ENCODE measurements at places on chromosomes 5 and 9. TPM values are rescaled to one million over a fixed set of nuclear protein-coding genes. Genes with fewer than 3 reads are reported as not detected.

DNA sequence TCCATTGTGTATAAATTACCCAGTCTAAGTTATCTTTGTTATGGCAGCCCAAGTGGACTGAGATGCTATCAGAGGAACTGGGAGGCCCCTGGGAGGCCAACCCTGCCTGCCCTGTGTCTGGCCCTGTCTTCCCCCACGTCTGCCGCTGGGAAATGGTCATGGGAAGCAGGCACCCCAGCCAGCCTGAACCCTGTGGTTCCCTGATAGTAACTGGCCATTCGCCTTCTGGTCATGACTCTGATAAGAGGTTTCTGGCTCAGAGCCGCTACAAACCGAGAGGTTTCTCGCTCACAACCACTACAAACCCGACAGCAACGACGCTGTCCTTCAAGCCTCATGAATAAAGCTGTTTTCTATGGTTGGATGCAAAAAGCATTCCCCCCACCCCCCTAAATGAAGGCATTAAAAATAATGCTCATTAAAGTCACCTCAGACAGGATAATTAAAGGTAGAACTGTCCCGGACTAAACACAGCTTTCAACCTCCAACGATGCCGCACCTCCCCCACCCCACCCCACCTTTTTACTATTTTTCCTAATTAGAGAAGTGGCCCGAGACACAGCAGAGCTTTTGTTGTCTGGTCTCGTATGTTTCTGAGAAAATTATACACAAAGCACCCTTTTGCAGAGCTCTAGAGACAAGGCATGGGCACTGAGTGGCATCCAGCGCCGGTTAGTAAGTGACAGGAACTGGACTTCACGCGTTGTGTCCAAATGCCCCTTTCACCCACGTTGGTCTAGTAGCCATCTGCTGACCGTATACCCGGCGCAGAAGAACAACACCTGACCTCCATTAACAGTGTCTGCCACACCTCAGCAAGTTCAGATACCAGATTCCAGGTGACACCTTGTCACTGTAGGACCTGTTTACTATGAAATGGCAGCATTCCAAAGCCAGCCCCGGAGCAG lies 140.8 kb downstream of the COL23A1 start:
- DNase-seq, result no peak

DNA sequence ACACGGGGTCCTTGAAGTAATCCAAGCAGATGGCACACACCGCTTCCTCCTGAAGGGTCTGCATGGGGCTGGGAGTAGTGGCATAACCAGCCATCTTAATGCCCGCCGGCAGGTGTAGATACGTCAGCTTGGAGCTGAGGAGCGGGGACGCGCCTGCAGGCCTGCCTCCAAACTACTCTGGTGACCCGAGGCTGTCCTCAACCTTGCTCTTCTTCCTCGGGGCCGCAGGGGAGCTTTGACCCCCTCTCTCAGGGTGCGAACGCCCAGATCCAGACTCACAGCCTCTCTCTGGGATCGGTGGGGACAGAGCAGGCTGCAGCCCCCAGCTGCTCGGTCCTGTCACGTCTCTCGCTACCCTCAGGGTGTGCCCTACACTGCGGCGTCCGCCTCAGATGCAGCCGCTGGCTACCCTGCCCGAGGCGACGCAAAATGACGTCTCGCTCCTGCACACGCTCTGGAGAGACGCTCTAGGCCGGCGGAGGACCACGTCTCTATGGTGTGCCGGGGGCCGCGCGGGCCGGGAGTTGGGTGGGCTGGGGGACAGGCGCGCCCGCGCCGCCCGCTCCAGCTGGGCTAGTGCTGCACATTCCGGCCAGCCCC lies at the start of gene TRIM52:
Gene TRIM52 (minus strand): TSS at position 424 of the 600 bp plus-strand sequence. CDS start 330 bp downstream, at position 94.
- DNase-seq, result peak; percentile 82

DNA sequence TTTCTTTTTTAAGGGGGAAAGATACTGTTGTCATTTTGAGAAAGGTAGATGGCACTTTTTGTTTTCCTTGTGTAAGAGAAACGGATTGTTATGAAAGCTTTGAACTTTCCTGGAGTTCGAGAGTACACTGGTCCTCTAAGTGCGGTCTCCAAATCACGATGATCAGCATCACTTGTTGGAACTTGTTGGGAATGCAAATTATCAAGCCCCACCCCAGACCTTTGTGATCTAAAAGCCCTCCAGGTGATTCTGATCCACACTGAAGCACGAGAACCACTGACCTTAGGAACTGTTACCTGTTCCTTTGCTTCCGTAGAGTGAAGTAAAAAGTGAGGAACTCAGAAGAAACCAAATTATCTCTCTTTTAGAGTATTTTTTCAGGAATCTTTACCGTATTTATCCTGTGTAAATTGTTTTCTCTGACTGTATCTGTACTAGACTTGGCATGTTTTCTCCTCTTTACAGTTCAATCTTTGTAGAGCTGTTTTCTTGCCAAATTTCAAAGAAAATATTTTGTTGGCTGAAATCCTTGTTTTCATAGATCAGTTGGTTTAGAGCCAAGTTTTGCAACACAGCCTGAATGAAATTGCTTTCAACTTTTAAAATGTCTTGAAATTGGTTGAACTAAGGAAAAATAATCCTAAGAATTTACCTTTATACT lies 4.0 kb downstream of the MAT2B start:
- DNase-seq, result no peak

DNA sequence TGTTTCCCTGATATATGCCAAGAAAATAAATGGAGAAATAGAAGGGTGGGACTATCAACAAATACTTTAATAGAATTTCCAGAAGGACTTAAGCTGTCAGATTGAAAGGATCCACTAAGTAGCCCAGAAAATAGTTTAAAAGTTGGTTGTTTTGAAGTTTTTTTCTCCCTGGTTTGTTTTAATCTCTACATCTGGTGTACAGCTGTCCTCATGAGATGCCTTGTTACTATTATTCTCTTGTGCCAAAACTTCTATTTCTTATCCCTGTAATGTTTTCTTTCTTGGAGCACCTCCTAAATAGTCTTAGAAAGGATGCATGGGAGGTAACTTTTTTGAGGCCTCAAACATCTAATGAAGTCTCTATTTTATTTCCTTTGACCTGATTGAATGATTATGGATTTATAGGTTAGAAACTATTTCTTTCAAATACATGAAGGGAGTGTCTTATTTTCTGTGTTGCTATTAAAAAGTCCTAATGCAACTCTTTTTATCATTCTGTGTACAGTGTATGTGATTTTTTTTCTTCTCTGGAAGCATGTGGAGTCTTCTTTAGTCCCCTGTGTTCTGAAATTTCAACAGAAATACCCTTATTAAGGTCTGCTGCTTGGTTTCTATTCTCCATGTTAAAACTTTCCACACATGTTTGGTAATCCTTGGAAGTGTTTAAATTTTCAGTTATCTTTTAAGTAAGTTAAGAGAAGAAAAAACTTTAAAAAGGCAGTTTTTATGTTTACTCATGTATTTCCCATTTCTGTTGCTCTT lies 140.0 kb upstream of the CDKN2B start:
- no peak for DNase-seq

GRCh38 chr5:66828046-66828547 lies 231.9 kb downstream of the MAST4 start:
- DNase-seq, result no peak

DNA sequence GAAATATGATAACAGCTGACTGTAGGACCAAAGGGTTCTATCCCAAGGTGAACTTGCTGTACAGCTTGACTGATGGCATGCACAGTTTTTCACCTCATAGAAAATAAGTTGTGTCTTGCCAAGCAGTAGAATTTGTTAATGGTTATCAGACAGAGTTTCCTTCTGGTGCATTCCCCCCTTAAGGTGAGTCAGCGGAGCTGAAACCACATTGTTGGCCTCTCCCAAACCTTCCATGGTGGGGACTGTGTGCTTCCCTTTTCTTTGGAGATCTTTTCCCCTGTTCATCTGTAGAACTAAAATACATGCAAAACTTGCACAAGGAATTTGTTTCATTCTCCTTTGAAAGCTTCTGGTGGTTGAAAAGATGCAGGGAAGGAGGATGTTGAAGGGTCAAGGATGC lies 179.8 kb downstream of the FGF1 start:
- DNase-seq, result no peak

DNA sequence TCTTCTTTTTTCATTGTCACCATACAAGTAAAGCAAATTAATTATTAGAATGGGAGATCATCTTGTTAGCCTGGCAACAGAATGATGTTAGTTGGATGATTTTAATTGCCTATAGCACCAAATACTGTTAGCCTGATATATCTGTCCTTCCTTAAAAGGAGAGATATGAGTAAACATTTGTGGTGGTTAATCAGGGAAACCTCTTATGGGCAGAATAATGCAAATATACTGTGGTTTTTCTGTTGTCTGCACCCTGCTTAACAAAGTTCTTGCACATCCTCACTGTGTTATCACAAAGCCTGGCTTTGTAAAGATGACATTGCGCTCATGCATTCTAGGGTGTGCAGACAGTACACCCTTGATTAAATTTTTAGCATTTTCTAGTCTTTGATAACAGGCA lies 254.9 kb upstream of the SMC2 start:
- DNase-seq, result no peak

Gene ADAMTSL1
- 16.1 TPM for polyA plus RNA-seq

Gene AQP7
- 17.5 TPM for polyA plus RNA-seq

Gene RNF44
- polyA plus RNA-seq, result 28.6 TPM

Gene GDA
- 0.31 TPM for polyA plus RNA-seq

Gene RASGEF1C
- polyA plus RNA-seq, result 1.00 TPM
